ENCODE measurements at places on chromosomes 11 and 22. TPM values are rescaled to one million over a fixed set of nuclear protein-coding genes. Genes with fewer than 3 reads are reported as not detected.

DNA sequence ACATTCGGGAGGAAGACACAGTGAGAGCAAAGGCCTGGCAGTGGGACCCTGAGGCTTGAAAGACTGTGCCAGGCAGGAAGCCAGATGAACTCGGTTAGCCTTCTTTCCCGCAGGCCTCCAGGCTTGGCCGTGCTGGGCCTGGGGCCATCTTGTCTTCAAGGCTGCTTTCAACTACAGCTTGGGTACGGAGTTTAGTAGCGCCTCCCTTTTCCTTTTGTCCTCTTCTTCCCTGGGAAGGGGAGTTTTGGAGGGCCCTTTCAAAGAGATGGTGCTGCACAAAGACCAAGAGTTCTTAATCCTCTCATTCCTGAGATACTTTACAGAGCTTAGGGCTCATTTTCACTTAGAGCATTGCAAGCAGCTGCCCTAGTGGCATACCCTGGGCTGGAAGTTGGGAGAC, 87.5 kb downstream of the TP53I11 start:
- DNase-seq, result no peak

DNA sequence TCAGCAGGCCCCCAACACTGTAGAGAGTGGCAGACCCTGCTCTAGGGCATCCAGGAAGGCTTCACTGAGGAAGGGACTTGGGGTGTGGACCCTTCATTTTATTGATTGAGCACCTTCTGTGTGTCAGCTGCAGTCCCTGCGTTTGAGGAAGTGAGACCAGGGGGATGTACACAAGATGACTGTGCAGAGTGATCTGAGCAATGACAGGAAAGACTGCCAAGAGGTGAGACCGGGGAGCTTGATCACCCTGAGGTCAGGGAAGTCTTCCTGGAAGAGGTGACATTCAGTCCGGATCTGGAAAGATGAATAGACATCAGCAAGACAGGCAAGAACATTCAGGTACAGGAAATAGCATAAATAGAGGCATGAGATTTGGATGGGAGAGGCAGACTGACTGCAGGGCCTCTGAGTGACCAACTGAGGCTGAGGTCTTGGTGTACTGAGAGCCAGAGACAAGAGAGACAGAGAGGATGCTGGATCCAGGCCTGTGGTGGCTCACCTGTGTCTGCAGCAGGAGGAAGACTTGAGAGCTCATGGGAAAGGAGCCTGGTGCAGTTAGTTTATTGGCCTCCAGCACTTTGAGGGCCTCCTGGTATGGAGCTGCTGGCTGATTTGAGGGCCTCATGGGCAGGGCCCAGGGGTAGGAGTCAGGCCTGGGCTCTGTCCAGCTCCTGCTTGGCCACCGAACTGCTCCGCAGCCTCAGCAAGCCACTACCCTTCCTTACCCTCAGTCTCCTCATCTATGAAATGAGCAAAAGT, 5.2 kb downstream of the DGAT2 start:
- no peak for DNase-seq

GRCh38 chr11:87320123-87320522, 282.4 kb downstream of the TMEM135 start:
- no peak for DNase-seq

Gene APLNR
- 2.5 TPM for total RNA-seq

DNA sequence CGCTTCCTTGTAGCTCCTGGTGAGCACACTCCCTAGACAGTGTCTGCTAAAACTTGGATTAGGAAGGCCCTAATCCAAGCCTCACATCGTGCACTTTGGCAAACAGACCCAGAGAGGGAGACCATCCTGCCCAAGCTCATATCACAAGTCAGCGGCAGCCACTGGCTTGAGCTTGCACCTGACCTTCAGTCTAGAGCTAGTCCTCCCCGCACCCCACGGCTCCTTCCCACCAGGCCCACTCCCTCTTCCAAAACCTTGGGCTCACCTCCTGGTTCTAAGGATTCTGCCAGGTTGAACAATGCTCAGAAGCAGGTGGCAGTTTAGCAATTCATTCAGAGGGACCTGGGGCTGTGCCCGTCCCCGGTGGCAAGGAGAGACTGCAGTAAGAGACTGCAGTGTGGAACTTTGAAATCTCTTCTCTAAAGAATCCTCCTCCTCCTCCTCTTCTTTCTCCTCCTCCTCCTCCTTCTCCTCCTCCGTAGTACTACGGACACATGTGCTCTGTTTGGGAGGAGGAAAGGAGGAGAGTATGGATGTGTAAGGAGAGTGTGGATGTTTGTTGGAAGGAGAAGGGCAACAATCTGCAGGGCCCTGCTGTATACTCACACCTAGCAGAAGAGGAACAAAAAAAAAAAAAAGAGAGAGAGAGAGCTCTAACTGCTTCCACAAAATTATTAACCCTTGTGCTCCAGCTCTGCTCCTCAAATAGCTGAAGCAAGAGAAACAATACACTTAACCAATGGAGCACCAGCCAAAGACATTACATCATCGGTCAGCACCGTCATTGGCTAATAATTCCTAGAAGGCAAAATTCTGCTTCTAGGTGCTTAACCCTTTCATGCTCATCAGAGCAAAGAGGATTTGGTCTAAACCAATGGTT, 6.0 kb downstream of the SYN3 start:
- DNase-seq, result no peak

- DNase-seq, result no peak
These were observed 71.5 kb upstream of the TTC12 start for GRCh38 chr11:113242767-113243397.

- DNase-seq, result no peak
These were observed 26.7 kb downstream of the ALKBH3 start for GRCh38 chr11:43907028-43907975.

- DNase-seq, result peak; percentile 15
These were observed 2.5 kb downstream of the TAF10 start for GRCh38 chr11:6609502-6610015.

DNA sequence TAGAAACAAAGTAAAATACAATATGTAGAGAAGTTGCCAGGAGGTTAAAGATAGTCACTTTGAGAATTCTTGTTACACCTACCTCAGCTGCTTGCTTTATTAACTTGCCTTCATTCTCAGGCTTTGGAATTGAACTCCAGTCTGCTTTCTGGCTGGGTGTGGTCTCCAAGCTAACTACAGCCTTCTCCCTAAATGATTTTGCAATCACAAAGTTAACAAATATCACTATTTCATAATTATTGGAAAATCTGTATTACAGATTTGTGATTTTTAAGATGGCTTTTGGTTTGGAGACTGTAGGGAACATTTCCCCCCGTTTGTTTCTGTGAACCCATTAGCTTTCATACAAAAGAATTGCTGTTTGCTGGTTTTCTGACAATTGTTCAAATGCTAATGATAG, 2.2 kb downstream of the PLAAT5 start:
- no peak for DNase-seq

Gene PRR5L
- 80.9 TPM for total RNA-seq

DNA sequence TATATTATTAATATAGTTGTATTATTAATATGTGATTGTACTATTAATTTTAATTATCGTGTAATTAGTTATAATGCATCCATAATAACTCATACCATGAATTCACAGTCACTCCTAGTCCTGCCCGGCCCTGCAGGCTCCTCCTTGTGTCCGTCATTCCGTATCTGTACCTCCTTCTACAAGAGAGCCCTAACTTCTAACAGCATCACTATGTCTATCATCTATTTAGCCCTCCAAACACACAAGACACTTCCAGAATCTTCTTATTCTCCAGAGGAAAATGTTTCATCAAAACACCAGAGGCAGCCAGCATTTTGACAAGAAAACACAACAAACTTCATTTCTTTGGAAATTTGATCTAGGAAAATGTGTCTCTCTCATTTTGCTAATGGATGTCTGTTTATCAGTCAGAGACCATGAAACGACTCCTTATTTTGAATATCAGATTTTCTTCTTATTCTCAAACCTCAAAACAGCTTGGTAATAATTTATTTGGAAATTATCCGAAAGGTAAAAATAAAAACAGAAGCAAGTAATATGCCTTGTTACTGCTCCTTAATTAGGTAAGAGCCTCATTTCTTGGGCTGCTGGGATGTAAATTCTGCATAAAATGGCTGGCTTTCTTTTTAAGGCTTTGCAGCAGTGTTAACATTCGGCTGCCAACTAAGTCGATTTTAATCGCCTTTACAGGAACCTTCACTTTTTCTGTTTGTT, 23.1 kb upstream of the SEPTIN5 start:
- DNase-seq, result no peak

DNA sequence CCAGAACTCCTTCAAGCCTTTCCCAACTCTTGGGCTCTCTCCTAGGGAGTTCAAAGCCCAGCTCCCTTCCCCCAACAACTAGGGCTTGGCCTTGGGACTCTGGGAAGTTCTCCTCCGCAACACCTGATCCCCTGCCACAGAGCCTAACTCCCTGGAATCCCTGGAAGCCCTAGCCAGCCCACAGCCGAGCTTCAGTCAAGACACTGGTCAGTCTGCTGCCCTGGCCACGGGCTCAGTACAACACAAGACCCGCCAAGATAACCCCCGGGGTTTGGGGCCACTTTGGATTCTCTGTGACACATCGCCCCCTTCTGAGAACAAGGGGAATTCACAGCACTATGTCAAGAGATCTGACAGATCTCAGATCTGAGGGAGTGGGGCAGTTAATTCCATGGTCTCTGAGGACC, 58.3 kb downstream of the SLC22A12 start:
- DNase-seq, result no peak

- no peak for DNase-seq
These were observed 3.2 kb downstream of the DERL3 start for GRCh38 chr22:23835484-23836144.

GRCh38 chr22:49551897-49552614, 275.6 kb downstream of the BRD1 start:
- no peak for DNase-seq

Gene CREB3L1
- total RNA-seq, result 150 TPM

Gene CATSPER1
- not detected for total RNA-seq

DNA sequence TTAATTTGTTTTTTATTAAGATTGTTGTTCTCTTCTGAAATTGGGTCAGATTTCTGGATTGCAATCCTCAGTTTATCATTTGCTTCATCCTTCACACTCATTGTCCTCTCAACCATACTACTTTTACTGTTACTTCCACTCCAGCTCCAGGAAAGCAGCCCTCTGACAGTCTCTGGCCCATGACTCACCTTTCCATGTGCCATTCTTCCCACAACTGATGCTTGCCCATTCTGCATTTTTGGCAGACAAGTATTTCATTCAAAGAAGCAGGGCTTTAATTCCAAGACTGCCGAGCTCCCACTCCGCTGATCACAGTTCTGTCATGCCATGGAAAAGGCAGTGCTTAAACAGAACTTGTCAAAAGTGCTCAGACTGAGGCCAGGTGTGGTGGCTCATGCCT, 139.2 kb downstream of the WNT11 start:
- no peak for DNase-seq

Gene LIF
- total RNA-seq, result 9.5 TPM

DNA sequence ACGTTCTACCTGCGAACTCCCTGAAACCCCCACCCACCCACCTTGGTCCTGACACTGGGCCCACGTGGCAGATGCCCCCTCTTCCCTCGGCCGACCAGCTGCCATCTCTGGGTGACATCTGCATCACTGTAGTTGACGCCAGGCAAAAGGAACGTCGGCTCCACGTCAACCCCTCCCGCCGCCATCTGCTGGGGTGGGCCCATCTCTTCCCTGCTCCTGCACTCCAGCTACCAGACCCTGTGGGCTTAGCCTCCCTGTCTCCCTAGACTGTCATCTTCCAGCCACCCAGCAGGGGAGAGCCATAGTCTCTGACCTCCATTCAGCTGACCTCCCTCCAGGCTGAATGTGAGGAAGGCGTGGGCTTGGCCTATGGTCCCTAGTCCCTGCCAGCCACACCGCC, 21.4 kb downstream of the CHID1 start:
- no peak for DNase-seq

DNA sequence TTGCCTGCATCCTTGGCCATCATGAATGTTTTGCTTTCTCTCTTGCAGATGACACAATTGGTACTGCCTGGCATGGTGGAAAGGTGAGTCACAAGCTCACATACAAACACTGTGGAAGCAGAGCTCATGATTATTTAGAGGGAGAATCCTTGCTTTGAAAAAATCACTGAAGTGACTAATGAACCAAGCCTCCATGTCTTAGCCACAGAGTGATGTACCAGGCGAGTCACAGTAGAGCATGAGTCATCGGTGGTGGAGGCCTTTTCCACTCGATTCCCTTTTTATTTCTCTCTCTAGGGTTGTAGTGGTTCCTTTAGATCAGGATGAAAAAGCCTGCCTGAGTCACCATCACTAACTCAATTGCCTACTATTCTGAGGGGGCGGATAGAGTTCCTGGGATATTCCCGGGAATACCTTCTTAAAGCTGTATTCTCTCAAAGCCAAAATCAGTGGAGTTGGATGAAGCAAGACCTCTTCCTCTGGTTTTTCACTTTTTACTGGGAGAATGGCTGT, 49.6 kb upstream of the ALKBH3 start:
- no peak for DNase-seq

GRCh38 chr11:105027678-105028077, 4.7 kb upstream of the CASP5 start:
- DNase-seq, result no peak

DNA sequence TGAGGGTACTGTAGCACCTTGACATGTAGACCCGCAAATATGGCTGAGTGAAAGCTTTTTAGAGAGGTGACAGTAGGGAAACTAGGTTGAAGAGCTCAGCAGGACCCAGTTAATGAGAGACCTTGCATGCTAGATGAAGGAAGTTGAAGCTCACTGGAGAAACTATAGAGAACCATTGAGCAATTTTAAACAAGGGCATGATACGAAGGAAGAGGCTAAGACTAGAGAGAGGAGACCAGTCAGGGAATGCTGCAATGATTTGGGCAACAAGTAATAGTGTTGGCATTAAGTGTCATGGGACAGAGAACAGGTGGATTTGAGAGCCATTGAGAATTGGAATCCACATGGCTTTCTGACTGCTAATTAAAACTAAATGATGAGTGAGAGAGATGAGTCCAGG, 4.1 kb downstream of the OLFML1 start:
- DNase-seq, result no peak

DNA sequence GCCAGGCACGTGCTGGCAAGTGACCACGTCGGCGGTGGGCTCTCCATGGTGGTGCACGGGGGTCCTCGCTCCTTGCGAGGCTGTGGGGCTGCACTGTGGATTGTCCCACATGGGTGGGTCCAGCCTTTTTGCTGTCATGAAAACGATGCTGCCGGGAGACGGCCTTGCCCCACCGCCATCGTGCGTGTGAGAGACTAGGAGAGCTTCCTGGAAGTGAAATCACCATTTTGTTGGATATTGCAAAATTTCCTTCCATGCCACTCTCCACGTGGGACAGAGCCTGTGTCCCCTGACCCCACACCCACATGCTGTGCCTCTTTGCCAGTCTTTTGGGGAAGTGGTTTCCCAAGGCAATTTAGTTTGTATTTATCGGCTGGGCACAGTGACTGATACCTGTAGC, 18.2 kb upstream of the GRAMD4 start:
- no peak for DNase-seq

- DNase-seq, result peak; percentile 15
These were observed 60.0 kb downstream of the MYEOV start for GRCh38 chr11:69353696-69354544.

DNA sequence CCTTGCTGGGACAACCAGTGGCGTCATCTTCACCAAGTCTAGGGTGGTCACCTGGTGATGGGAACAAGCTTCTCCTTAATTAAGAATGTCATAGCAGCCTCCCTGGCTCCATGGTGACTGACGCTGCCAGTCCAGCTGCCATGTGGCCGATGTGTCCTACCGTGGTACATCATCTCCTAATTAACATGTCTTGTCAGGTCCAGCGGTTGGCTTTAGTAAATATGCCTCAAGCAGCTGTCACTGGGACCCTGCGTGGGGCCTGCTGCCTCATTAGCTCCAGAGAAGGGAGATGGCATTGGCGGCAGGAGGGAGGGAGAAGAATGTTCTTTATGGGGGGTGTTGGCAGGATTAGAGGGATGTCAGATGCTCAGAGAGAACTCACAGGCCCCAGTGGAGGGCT, 271.9 kb downstream of the ST3GAL4 start:
- no peak for DNase-seq

- no peak for DNase-seq
These were observed 37.7 kb downstream of the DDI1 start for GRCh38 chr11:104073950-104074705.
